ENCODE measurements at places on chromosomes 6 and 20. TPM values are rescaled to one million over a fixed set of nuclear protein-coding genes. Genes with fewer than 3 reads are reported as not detected.

DNA sequence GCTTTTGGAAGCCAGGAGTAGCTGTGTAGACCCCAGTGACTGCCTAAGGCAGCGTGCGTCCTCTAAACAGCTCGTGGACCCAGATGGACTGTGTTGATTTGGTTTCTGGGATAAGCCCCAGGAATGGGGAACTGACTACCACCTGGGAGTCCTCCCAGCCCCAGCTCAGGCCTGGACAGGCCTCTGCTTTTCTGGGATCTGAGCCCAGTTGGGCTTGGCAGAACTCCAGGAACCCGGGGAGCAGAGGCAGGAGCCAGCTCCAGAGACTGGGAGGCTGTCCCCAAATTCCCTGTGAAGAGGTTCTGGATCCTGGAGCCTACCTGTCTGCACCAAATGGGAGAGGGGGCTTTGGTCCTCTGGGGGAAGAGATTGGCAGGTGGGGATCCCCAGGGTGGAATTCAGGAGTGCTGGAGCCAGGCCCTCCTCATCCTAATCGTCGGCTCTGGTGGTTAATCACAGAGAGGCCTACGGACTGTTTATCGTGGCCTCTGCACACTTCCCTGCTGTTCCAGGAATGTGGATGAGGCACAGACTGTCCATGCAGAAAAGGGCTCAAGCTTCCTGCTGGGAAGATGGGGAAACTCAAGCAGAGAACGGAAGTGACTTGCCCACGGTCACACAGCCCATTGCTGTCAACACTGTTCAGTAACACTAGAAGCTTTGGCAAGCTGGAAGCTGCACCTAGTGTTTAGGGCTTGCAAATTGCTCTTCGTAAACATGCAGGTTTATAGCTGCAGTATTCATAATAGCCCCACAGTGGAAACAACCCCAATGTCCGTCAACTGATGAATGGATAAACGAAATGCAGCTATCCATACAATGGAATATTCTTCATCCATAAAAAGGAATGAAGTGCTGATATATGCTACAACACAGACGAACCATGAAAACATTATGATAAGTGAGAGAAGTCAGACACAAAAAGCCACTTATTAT lies 100.6 kb downstream of the KCNB1 start:
- no peak for DNase-seq

Gene ADTRP
- 3.2 TPM for total RNA-seq

Gene SIRT5
- total RNA-seq, result 10.7 TPM

Gene PACRG
- total RNA-seq, result not detected

- no peak for DNase-seq
Observed at GRCh38 chr6:72037006-72037405, 150.7 kb downstream of the RIMS1 start.

DNA sequence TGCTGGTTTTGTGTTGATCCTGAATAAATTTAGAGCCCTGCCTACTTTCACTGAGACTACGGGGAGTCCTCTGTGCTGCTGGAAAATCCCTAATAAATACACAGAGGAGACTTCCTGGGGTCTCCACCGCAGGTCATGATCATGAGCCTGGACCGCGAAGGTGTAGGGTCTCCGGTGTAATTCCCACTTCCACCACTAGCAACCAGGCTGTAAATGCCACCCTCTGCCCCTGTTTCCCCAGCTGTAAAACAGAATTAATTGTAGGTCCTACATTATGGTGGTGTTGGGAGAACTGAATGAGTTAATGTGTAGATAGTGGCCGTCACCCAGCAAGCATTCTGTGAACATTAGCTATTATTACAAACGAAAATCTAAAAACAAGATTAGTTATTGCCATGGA lies 191.6 kb upstream of the THBS2 start:
- no peak for DNase-seq

Gene NKAPL
- total RNA-seq, result 0.22 TPM

Gene RBBP9
- total RNA-seq, result 20.4 TPM

Gene LCA5
- 0.16 TPM for total RNA-seq

DNA sequence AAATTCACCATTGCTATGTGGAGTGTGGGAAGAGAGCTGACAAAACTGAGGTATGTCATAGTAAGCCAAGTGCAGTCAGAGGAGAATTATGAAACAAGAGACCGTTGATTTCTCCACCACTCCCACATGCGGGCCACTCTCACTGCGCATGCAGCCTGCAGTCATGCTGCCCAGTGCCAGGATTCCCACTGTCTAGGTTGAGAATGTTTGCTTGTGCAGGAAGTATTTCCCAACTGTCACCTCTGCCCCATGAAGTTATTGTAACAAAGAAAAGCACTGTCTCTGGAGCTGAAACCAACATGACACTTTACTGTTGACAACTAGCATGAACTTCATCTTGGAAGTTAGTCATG lies 18.7 kb upstream of the SFT2D1 start:
- no peak for DNase-seq

Gene HDAC2
- total RNA-seq, result 121 TPM

- no peak for DNase-seq
Observed at GRCh38 chr6:549906-550305, 107.0 kb downstream of the HUS1B start.

GRCh38 chr6:104623052-104623690 lies 236.5 kb downstream of the HACE1 start:
- no peak for DNase-seq

Gene CLIC5
- 6.4 TPM for total RNA-seq

DNA sequence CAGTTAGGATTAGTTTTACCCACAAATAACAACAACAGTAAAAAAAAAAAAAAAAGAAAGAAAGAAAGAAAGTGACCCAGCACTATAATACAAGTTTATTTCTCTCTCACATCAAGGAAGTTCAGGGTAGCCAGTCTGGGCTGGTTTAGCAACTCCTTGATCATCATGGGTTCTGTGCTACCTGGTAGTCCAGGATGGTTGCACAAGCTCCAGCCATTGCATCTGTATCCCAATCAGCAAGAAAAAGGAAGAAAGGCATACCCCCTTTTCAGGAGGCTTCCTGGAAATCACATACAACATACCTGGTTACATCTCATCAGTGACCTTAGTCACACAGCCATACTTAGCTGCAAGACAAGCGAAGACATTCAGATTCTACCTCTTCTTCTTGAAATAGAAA lies 128.5 kb downstream of the MTHFD1L start:
- DNase-seq, result no peak

Measured in CD8-positive, alpha-beta memory T cell (primary cell).